ENCODE measurements at places on chromosomes 16 and 17.

- no peak for DNase-seq
Observed at GRCh38 chr17:83179374-83179773, 100.0 kb downstream of the METRNL start.

DNA sequence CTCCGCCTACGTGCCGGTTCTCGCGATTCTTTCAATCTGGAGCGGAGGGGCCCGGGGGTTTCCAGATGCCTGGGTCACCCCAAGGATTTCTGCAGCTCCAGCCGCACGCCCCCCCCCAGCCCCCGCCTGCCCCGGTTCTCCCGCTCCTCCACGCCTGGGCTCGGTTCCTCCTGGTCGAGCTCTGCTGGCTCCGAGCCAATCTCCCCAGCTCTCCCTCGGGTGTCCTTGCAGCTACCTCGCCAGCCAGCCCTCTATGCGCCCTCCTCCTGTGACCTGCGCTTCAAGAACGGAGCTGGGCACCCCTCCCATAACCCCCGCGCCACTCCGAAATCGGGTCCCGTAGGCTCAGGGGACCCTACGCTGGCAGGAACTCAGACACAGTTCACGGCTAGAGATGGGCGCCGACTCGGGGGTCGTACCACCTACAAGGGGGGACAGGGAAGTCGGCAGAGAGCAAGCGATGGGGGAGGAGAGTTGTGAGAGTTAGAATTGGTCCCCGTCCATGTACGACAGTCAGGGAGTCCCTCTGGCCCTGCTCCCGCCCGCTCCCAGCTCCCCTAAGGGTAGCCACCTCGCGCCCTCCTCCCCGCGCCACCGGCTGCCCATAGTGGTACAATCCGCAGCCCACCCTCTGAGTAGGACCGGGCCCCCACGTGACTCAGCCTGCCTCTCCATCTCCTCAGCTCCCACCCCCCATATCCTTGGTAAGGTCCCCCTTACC, 961 bp downstream of the FGF11 start:
- DNase-seq = peak; percentile 24

- no peak for DNase-seq
Observed at GRCh38 chr16:1244881-1245280, 4.4 kb downstream of the TPSAB1 start.

DNA sequence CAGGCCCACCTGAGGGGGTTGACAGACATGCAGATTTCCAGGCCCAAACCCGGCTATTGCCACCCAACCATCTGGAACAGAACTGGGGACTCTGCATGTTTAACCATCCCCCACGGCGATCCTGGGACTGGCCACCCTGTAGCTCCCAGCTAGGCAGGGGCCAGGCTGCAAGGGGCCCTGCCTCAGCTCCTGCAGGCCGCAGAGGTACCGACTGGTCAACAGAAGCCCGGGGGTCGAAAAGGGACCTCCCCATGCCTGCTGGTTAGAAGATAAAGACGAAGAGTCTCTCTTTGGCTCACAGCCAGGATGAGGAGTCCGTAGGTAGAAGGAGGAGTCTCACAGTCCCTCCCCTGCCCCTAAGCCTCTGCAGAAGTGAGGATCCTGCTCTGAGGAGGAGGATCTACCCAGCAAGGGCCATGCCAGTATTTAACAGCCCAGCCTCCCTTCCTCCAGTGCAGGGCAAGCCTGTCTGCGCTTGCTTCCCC, 223.4 kb upstream of the TNRC6C start:
- no peak for DNase-seq

- DNase-seq = no peak
Observed at GRCh38 chr17:81238490-81238814, 403 bp downstream of the TEPSIN start.

- DNase-seq = no peak
Observed at GRCh38 chr16:14029658-14030057, 41.5 kb upstream of the MRTFB start.

DNA sequence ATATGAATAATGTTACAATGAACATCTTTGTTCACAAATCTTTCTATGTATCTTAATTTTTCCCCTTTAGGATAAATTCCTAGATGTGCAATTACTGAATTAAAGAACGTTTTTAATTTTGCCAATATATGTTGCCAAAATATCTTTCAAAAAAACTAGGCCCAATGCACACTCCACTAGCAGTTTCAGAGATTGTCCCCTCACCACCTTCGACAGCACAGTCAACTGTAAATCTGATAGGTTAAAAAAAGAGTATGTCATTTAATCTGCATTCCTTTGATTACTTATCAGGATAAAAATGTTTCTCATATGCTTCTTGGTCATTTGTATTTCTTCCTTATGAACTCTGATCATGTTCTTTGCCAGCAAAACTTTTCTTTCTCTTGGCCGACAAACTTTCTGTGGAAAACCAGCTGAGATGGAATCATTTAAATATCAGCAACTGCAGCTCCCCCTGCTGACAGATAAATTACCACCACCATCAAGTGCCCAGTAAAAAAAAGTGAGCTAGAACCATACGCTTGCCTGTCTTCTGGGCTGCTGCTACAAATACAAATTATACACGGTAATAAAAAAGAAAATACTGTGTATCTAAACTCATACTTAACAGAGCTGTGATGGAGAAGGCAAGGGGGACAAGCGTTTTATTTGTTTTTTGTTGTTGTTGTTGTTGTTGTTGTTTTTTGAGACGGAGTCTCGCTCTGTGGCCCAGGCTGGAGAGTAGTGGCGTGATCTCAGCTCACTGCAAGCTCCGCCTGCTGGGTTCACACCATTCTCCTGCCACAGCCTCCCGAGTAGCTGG, 19.6 kb upstream of the KANSL1 start:
- DNase-seq = peak; percentile 78

DNA sequence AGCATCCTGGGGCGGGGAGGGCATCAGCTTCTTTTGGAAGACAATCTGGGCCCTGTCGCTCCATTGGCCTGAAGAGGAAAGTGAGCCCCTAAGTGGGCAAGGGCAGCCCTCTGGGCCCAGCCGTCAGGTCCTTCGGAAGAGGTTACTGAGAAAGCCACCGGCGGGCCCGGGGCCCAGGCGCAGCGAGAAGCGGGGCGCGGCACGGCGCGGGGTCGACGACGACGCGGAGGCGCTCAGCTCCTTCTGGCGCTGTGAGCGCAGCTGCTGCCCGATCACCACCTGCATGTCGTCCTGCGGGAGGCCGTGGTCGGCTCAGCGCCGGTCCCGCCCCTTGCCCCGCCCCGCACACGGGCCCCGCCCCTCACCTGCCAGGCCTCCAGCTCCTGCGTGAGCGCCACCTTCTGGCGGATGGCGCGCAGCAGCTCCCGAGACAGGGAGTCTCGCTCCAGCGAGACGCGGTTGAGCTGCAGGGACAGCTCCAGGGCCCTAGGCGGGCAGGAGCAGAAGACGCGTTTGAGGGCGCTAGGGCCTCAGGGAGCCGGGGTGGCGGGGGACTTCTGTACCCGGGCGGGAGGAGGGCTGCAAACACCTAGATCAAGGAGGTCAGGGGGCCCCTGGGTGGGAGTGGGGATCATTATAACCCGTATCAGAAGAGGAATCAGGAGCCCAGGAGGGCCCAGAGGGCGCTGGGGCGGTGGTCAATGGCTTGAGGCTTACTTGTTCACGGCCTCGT, 4.3 kb downstream of the THOC6 start:
- DNase-seq = peak; percentile 94

DNA sequence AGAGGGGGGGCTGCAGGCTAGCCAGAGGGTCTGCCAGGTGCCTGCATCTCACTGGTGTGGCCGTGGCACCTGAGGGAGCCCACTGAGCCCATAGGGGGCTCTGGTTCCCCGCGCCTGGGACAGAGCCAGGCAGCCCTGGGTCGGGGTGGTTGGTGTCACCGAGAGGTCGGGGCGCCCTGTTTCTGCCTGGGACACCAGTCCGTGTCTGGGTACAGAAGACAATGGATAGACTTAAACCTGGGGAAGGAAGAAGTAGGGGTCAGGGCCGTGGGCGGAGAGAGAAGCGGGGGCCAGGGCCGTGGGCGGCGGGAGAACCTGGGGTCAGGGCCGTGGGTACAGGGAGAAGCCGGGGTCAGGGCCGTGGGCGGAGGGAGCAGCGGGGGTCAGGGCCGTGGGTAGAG, 3.0 kb downstream of the RFNG start:
- DNase-seq = no peak

Data from germinal center (tissue), 1 donor.